ENCODE measurements at places on chromosomes 12 and 14. TPM values are rescaled to one million over a fixed set of nuclear protein-coding genes. Genes with fewer than 3 reads are reported as not detected.
A peak's percentile ranks its signal among the peaks of the same experiment; 100 is the strongest.

LRRK2 gene
- 1.2 TPM for polyA plus RNA-seq

SMOC1 gene
- 3.5 TPM for polyA plus RNA-seq

- H3K27me3 ChIP-seq, result no peaks in the 10 kb centered on the region
- DNase-seq, result no peak
- H3K27ac ChIP-seq, result no peak overlapping the region
- no peaks in the 10 kb centered on the region for H3K36me3 ChIP-seq
- H3K4me1 ChIP-seq, result peaks cover 21% of the 10 kb centered on the region
- H3K4me3 ChIP-seq, result no peak overlapping the region
These were observed 101.6 kb downstream of the PELI2 start for GRCh38 chr14:56219666-56220413.

DNA sequence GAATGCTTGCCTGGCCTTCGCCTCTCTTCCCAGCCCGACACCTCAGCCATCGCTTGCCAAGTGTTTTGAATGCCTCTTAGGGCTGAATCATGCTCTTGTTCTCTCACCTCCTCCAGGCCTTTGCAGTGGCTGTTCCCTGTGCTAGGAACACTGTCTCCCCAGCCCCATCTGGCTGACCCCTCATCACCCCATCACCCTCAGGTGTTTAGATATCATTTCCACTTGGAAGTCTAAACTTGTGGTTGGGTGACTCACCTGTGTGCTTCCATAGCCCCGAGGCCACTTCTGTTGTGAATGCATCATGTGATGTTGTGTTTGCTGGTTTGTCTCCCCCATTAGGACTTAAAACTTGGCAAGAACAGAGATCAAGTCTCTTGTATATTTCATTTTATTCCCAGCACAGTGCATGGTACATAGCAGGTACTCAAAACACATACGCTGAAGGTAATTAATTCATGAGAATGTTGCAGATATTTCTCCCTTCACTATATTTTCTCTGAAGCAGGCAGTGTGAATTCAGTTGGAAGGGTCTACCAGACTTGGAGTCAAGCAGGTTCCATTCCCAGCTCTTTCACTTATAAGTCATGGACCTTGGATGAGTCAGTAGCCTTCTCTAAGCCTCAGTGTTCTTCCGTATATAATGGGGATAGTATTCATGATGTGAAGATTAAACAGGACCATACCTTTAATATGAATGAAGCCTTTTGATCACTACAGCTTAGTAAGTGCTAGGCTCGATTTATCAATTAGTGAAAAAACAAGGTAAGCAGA, 67.8 kb downstream of the HRK start:
- H3K27me3 ChIP-seq, result no peaks in the 10 kb centered on the region
- DNase-seq, result no peak
- no peaks in the 10 kb centered on the region for H3K4me1 ChIP-seq

DNA sequence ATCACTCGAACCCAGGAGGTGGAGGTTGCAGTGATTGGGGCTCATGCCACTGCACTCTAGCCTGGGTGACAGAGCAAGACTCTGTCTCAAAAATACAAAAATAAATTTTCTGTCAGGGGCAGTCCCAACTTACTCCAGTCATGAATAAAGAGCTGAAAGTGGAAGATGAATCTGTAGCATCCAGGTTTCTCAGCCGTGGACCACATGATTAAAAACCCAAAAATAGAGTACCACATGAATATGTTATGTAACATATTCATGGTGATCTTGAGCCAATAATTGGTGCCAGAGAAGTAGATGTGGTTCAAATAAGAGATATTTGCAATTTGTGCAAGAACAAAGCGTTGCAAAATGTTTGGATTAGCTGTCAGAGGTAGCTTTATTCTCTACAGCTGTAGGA, 23.1 kb downstream of the SPIC start:
- H3K27me3 ChIP-seq, result no peaks in the 10 kb centered on the region
- H3K36me3 ChIP-seq, result no peaks in the 10 kb centered on the region
- no peak overlapping the region for H3K27ac ChIP-seq
- H3K4me1 ChIP-seq, result peaks cover 5% of the 10 kb centered on the region
- H3K4me3 ChIP-seq, result no peak overlapping the region
- no peak for DNase-seq

GRCh38 chr14:26332966-26333365, 264.9 kb downstream of the NOVA1 start:
- DNase-seq, result no peak
- H3K27ac ChIP-seq, result no peak overlapping the region
- H3K27me3 ChIP-seq, result no peaks in the 10 kb centered on the region
- H3K4me3 ChIP-seq, result no peak overlapping the region

DNA sequence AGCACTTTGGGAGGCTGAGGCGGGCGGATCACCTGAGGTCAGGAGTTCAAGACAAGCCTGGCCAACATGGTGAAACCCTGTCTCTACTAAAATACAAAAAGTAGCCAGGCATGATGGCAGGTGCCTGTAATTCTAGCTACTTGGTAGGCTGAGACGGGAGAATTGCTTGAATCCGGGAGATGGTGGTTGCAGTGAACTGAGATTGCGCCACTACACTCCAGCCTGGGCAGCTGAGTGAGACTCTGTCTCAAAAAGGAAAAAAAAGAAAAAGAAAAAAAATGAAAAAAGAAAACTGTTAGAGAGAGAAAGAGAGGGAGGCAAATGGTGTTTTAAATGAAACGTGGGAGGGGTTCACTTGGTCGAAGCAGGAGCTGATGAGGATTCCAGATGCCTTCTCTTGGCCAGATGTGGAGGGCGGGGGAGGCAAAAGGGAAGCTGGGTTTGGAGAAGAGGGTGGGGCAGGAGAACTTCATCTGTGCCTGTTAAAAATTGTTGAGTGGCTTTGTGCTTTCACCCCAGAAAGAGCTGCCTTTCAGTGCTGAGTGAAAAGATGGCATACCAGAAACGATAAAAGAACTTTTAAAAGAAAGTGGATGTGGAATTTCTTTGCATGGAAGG, 1.1 kb downstream of the EMP1 start:
- DNase-seq, result no peak
- H3K27ac ChIP-seq, result peak overlapping the region; percentile 87
- no peaks in the 10 kb centered on the region for H3K27me3 ChIP-seq
- H3K4me1 ChIP-seq, result peaks cover 29% of the 10 kb centered on the region

DNA sequence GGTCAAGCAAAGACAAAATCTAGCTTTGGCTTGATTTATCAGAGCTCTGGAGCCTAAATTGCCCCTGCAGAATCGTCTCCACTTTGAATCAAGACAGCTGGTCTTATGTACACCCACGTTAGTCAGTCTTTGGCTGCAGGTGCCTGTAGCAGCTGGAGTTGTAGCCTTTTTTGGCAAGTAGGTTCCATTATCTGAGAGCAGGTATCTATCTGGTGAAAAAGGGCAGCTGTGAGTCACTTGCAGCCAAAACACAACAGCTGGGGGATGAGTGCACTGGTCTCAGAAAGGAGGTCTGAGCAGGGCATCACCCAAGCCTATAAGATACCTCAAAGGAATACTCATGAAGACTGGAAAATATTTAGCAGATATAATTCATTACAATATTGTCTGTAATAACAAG, 43.6 kb upstream of the KCNH5 start:
- no peaks in the 10 kb centered on the region for H3K27me3 ChIP-seq
- no peak for DNase-seq
- no peak overlapping the region for H3K27ac ChIP-seq
- H3K36me3 ChIP-seq, result no peaks in the 10 kb centered on the region
- no peaks in the 10 kb centered on the region for H3K4me1 ChIP-seq

GRCh38 chr12:120229071-120229486, 28.2 kb upstream of the RPLP0 start:
- peaks cover 31% of the 10 kb centered on the region for H3K4me1 ChIP-seq
- DNase-seq, result peak; percentile 87
- no peak overlapping the region for H3K4me3 ChIP-seq
- peak overlapping the region; percentile 76 for H3K27ac ChIP-seq
- H3K27me3 ChIP-seq, result no peaks in the 10 kb centered on the region
- no peaks in the 10 kb centered on the region for H3K36me3 ChIP-seq

DNA sequence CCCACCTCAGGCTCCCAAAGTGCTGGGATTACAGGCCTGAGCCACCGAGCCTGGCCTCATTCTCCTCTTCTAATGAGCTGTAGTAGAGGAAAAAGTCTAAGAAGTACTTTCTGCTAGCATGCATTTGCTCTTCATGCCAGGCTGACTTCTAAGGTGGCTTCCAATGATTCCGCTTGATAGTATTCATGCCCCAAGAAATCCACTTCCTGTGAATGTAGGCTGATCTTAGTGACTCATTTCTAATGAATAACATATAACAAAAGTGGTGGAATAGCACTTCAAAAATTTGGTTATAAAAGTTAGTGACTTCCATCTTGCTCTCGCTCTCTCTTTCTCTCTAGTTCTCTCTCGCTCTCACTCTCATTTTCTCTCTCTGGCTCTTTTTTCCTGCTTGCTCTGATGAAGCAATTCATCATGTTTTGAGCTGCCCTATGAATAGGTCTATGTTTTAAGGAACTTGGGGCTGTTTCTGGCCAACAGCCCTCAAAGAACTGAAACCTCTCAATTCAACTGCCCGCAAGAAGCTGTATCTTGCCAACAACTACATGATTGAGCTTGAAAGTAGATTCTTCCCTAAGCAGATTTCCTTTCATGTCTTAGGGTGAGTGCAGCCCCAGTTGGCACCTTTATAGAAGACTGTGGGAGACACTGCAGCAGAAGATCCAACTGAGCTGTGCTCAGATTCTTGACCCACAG, 282.9 kb downstream of the RMST start:
- H3K27me3 ChIP-seq, result no peaks in the 10 kb centered on the region
- no peak overlapping the region for H3K4me3 ChIP-seq
- no peak overlapping the region for H3K27ac ChIP-seq
- no peaks in the 10 kb centered on the region for H3K36me3 ChIP-seq
- no peak for DNase-seq
- H3K4me1 ChIP-seq, result no peaks in the 10 kb centered on the region

DNA sequence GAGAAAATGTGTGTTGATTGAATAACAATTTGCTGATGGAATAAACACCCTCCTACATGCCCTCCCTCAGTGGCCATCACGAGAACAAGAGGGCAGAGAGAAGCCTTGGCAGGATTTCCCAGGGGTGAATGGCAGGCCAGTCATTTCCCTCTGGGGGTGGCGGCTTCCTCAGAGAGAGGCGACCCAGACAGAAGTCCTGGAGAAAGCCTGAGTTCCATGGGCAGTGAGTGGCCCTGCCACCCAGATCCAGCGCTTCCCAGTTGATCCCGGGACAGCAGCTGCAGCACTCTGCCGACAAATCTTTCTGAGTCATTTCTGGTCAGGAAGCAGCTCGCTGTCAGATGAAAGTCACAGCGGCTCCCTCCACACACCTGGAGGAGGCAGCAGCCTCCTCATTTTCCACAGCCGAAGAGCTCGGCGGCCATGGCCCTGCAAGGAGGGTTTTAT, 123.0 kb downstream of the SCARB1 start:
- H3K4me3 ChIP-seq, result no peak overlapping the region
- no peaks in the 10 kb centered on the region for H3K27me3 ChIP-seq
- no peaks in the 10 kb centered on the region for H3K4me1 ChIP-seq
- DNase-seq, result no peak
- H3K27ac ChIP-seq, result no peak overlapping the region

GRCh38 chr14:72879431-72879830, 14.5 kb downstream of the DPF3 start:
- H3K27me3 ChIP-seq, result peaks cover 2% of the 10 kb centered on the region
- H3K4me3 ChIP-seq, result no peak overlapping the region
- DNase-seq, result no peak
- no peak overlapping the region for H3K27ac ChIP-seq

DNA sequence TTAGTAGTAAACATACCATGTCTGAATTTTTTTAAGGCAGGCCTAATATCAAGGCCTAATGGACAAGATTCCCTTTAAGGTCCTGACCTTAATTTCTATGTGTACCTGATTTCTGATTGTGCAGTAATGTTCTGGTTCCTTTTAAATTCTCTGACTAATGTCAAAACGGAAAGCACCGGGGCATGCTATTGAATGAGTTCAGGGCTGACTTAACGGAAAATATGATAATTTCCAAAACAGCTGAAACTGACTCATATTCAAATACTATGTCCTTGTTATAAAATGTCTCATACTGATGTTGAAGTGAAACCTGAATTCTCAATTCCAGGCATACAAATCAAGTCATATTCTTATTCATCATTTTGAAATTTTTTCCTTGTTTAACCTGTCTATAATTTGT, 6.7 kb downstream of the TAS2R43 start:
- no peak overlapping the region for H3K4me3 ChIP-seq
- H3K36me3 ChIP-seq, result peaks cover 4% of the 10 kb centered on the region
- no peak overlapping the region for H3K27ac ChIP-seq
- H3K27me3 ChIP-seq, result no peaks in the 10 kb centered on the region

DNA sequence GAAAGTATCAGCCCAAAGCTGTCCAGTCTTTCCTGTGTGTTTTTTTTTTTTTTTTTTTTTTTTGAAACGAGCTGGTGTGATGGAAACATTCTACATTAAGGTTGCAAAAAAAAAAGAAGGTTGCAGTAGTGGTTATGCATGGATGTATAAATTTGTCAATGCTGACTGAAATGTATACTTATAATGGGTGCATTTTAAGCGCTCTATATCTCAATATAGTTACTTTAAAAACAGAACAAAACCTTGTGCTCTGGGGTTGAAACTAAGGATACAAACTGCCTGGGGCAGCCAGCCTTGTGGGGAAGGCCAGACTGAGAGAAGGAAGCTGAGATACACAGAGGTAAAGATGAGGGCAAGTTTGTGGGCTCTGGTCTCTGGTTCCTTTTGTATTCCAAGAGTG, 87.3 kb upstream of the RMST start:
- H3K4me3 ChIP-seq, result no peak overlapping the region
- DNase-seq, result no peak
- no peaks in the 10 kb centered on the region for H3K36me3 ChIP-seq
- no peaks in the 10 kb centered on the region for H3K4me1 ChIP-seq

- no peaks in the 10 kb centered on the region for H3K27me3 ChIP-seq
- DNase-seq, result no peak
- no peaks in the 10 kb centered on the region for H3K4me1 ChIP-seq
- H3K36me3 ChIP-seq, result peaks cover 31% of the 10 kb centered on the region
These were observed 1.3 kb downstream of the CLSTN3 start for GRCh38 chr12:7131502-7131866.

Data from small intestine (tissue), 16 donors.